ENCODE measurements at places on chromosomes 5 and 9.

- DNase-seq: no peak
Measured at GRCh38 chr5:78726571-78726970, 78.0 kb upstream of the LHFPL2 start.

GRCh38 chr5:22835686-22836085 lies 17.5 kb downstream of the CDH12 start:
- no peak for DNase-seq

GRCh38 chr5:175336781-175337180 lies 107.2 kb downstream of the DRD1 start:
- no peak for DNase-seq

DNA sequence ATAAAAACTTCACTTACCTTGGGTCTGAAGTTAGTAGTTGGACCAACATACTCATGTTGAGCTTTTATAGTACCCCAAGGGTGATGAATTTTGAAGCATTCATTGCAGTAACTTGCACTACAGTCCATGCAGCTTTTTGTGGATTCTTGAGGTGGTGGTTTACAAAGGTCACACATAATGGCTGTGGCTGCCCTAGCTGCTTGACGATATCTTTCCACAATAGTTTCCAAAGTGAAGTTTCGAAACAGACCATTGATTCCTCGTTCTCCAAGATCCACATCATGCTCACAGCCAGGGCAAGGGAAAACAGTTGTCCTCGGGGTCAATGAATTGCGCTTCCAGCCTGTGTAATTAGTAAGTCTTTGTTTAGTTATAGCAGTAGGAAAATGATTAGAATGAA lies 22.7 kb downstream of the TRIM36 start:
- no peak for DNase-seq

GRCh38 chr5:35626108-35626507 lies 8.4 kb downstream of the SPEF2 start:
- no peak for DNase-seq

- DNase-seq: no peak
Measured at GRCh38 chr9:97940233-97940632, 2.3 kb upstream of the HEMGN start.

DNA sequence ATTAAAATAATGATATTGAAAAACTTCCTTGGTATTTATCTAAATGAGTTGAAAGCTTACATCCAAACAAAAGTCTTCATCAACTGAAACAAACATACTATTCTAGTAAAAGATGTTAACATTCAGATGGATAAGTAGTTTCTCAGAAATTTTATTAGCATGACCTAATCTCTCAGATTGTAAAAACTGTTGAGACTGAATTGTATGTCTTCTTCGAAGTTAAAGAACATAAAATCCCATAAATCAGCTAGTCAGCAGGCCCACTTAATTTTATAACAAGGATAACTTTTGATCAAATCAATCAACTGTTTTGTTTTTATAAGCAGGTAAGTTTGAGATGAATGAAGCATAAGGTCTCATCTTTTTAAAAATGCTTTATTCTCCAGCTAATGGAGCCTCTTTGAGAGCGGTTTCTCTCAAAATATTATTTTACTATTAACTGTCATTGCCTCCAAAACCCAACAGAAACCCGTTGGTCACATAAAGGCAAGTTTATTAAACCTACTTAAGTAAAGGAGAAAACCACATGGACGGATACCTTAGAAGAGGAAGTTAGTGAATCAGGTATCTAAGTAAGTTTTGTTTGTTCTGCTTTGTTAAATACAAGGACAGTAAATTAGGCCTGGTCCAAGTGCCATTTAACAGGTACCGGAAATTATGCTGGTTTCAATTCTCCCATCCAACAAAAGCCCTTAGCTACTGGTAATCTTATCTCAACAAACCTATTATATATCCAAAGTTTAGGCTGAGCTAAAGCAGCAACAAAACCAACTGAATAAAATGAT lies 457.0 kb downstream of the PDE4D start:
- DNase-seq: no peak

DNA sequence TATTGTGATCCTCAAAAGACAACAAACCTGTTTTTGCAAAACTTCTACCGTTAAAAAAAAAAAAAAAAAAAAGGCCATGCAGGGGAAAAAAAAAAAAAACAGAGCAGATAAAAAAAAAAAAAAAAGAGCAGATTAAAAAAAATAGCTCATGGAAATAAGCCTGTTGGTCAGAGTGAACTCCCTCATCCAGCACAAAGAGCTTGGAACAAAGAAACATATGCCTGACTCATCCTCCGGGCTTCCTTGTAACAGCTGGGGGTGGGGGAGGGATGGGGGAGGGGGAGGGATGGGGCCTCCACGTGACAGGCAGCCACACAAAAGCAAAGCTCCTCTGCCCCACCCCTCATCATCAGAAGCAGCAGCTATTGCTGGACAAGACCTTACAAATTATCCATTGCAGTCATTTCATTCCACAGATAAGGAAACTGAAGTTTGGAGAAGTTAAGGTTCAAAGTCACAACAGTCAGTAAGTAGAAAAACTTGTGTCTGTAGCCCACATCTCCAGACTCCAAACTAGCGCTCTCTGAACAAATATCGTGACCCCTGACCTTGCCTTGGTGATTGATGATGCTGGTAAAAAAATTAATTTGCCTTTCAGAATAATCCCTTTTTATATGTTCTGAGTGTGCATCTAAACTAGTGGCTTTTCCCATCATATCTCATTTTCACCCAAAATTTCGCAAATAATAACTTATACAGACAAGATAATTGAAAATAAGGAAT lies 38.9 kb downstream of the SLC35D2 start:
- DNase-seq: no peak

GRCh38 chr5:95177456-95177855 lies 107.4 kb downstream of the MCTP1 start:
- DNase-seq: no peak

- DNase-seq: no peak
Measured at GRCh38 chr9:16664211-16664610, 206.3 kb downstream of the BNC2 start.

DNA sequence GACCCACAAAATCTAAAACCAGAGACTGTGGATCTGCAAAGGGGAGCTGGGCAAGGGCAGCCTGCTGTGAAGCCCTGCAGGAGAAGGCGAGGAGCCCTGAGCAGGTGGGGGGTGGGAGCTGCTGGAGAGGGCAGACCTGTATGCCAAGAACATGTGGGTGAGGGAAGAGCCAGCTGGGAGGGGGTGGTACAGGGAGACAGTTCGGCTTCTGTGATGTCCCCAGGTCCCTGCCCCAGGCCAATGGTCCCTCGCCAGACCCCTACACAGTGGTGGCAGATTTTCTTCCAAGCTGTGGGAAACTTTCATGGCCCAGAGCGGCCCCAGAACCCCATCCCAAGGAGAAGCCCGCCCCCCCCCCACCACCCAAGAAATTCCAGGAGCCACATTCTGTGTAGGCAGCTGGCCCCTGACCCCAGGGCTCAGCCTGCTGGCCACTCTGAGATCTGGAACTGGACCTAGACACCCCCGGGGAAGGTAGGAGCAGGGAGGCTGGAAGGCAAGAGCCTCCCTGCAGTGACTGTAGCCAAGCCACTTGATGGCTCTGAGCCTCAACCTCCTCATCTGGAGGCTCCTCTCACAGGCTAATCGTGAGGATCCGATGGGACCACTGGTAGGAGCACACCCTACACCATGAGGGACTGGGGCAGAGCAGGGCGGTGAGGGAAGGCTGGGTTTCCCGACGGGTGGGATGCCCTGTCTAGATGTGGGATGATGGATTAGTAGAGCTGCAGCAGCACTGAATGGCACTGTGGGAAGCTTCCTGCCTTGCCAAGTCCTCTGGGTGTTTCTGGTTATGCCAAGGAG lies 22.6 kb upstream of the CSF1R start:
- no peak for DNase-seq

DNA sequence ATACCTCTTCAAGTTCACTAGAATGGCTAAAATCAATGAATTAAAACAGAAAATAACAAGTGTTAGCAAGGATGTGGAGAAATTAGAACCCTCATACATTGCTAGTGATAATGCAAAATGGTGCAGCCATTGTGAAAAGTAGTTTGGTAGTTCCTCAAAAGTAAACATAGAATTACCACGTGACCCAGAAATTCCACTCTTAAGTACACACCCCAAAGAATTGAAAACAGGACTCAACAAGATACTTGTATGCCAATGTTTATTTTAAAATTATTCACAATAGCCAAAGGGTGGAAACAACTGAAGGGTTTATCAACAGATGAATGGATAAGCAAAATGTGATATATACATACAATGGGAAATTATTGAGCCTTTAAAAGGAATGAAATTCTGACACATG lies 70.3 kb downstream of the BARX1 start:
- no peak for DNase-seq

- no peak for DNase-seq
Measured at GRCh38 chr5:111144352-111144930, 52.3 kb downstream of the WDR36 start.

DNA sequence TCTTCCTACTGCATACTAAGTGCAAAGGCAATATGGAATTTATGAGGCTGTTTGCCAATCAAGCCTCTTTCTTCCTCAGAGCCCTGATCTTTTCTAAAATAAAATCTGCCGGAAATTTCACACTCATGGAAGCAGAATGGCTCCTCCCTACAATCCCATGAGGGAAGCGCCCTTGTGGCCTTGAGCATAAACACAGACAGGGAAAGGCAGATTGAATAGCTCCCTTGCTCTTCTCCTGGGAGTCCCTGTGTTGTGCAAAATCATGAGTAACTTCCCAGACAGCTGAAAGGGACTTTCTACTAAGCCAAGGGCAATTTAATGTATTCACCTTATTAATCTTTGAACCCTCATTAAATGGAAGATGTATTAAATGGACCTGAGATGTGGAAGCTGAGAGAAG lies 226.1 kb upstream of the PIK3R1 start:
- DNase-seq: no peak

DNA sequence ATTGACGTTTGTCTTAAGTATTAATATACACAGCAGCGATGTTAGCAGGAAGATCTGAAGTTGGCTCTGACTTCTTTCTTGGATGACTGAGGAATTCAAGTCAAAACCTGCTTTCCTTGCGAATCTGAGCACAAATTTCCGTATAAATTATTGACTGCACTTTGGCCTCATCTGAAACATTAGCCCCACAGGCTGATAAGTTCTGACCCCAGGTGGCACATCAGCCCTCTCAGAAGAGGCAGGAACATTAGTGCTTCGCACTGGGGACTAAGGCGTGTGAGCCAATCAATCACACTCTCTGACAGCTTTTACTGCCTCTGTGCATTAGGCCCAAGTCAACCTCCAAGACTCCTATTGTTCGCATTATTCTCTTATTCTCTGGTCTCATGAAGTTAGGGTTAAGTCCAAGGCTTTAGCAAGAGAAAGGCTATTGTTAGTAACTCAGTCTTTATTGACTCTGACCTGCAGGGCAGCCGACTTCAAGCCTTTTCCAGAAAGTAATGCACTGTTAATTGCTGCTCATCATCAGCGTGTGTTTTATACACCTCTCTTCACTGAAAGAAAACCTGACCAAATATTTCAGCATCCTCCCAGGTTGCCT lies 84.2 kb downstream of the ZNF608 start:
- DNase-seq: no peak

GRCh38 chr5:95984287-95984938 lies 22.8 kb upstream of the ELL2 start:
- DNase-seq: no peak

DNA sequence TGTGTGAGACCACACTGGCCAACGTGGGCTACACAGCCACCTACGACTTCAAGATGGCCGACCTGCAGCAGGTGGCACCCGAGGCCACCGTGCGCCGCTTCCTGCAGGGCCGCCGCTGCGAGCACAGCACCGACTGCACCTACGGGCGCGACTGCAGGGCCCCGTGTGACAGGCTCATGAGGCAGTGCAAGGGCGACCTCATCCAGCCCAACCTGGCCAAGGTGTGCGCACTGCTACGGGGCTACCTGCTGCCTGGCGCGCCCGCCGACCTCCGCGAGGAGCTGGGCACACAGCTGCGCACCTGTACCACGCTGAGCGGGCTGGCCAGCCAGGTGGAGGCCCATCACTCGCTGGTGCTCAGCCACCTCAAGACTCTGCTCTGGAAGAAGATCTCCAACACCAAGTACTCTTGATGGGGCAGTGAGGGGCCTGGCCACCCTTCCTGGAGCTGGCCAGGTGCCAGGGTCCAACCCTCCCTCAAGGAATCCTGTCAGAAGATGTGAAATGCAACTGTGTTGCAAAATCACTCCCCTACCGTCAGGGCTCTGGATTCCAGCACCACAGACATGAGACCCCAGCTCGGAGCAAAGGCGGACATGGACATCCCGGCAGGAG lies 11.1 kb downstream of the DIPK1B start:
- no peak for DNase-seq

GRCh38 chr5:83493644-83494043 lies 22.1 kb downstream of the VCAN start:
- no peak for DNase-seq

GRCh38 chr9:1100945-1101344 lies 50.8 kb downstream of the DMRT2 start:
- DNase-seq: no peak

GRCh38 chr9:86667307-86667706 lies 280.0 kb downstream of the GAS1 start:
- no peak for DNase-seq
